ENCODE measurements at places on chromosomes 13 and 19.

DNA sequence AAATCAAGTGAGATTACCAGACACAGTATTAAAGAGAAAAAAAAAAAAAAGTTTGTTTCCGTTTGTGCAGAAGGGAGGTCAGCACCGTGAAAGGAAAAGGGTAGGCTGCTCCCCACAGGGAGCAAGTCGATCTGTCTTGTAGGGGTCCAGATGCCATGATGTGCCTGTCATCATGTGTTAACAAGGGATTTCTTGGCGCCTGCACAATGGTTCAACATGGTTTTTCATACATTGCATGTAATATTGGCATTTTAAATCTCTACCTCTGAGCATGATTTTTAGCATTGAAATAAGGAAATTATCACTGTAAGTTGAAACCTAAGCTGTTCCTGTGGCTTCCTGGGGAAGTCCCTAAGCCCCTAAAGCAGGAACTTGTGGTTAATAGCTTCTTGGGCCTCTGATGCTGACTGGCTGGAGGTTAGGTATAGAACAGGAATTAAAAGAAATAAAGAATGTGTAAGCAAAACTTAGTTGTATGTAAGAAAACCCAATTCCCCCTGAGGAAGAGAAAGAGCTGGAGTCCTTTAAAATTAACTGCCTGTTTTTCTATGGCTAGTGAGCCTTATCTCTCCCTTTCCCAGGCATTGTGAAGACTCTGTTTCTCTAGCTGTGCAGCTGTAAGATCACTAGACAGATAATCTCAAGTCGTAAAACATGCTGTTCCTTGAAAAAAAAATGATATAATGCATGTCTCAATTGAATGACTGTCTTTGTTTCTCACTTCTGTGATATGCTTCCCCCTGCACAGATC lies 7.4 kb upstream of the FCGBP start:
- no peak for DNase-seq

GRCh38 chr19:8389891-8390616 lies at the start of gene RAB11B:
Gene RAB11B, plus strand, starts transcription at chr19:8390360. Its CDS starts 57 bp downstream, at chr19:8390417.
- peak; percentile 100 for DNase-seq

- peak; percentile 98 for DNase-seq
These were observed 107.4 kb upstream of the SLC7A1 start for GRCh38 chr13:29702912-29703351.

DNA sequence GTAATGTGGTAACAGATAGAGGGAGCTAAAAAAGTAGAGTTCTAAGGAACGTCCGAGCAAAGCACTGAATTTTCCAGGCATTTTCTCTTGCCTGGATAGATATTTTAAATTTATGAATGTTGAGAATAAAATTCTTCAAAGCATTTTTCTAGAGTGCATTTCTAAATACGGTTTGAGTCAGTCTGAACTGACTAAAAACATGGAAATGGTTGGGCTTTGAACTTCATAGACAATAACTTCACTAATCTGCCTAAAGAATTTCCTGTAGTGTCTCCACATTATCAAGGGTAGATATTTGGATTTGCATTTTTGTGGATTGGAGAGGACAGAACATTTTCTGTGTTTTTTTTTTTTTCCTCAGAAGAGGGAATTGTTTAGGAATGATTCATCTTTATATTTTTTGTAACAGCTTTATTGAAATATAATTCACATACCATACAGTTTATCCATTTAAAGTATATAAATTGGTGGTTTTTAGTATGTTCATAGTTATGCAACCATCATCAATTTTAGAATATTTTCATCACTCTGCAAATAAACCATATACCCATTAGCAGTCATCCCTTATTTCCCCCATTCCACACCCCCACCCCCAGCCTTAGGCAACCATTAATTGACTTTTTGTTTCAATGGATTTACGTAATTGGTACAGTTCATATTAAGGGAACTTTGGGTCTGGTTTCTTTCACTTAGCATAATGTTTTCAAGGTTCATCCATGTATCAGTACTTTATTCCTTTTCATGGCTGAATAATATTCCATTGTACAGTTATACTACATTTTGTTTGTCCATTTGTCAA lies 20.7 kb downstream of the GARRE1 start:
- no peak for DNase-seq

DNA sequence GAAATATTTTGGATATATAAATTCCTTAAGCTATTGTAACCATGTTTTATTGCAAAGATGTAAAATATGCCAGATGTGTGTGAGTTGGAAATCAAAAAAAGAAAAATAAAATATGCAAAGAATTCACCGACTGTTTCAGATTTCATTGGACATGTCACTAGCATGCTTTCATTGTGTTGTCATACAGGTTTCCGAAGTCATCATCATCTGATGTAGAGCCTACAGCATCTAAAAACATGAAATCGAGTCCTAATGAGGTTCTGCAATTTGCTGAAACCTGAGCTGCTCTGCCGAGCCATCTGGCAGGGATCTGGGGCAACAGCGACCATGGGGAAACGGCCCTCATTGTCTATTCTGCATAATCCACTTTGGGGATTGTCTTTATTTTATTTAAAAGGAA lies 196.1 kb upstream of the MAB21L1 start:
- no peak for DNase-seq

DNA sequence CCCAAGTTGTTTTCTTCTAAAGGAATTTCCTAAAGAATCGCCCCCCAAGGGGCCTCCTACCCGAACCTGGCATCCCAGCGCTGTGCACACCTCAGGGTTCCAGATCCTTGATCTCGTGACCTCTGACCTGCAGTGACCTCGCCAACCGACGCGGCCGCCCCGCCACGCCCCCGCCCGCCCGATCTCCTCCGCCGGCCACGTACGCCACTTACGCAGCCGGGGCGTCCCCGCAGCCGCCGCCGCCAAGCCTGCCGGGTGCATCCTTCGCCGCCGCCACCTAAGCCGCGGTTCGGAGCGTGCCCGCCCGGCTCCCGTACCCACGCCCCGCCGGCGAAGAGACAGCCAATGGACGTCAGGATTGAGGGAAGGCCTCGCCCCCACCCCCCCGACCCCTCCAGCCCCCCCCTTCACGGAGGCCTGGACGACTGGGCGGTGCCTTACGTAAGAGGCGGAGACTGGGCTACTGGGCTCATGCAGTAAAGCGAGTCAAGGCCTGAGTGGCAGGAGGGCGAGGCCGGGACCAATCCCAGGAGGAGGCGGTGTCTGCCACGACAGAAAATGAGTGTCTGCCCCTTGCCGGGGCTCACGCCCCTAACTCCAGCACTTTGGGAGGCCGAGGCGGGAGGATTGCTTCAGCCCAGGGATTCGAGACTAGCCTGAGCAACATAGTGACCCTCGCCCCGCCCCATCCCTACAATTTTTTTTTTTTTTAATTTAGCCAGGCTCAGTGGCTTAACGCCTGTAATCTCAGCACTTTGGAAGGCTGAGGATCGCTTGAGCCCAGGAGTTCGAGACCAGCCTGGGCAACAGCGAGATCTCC lies at the start of gene YIF1B:
YIF1B (minus strand) TSS at position 291 of the 820 bp plus-strand sequence; CDS start at position 261, 30 bp downstream.
- DNase-seq, result peak; percentile 99

DNA sequence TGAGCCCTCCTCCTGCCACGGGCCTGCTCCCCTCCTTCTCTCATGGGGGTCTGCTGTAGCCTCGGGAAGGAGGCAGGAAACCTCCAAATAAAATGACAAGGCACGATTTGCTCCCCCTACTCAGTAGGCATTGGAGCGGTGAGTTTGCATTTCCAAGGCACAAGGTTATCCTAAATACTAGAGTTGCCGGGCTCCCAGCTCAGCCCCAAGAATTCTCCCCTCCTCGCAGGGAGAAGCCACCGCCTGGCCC lies 1.5 kb downstream of the CEBPA start:
- no peak for DNase-seq

GRCh38 chr13:104355041-104355670 lies 1288.9 kb upstream of the SLC10A2 start:
- DNase-seq, result no peak

DNA sequence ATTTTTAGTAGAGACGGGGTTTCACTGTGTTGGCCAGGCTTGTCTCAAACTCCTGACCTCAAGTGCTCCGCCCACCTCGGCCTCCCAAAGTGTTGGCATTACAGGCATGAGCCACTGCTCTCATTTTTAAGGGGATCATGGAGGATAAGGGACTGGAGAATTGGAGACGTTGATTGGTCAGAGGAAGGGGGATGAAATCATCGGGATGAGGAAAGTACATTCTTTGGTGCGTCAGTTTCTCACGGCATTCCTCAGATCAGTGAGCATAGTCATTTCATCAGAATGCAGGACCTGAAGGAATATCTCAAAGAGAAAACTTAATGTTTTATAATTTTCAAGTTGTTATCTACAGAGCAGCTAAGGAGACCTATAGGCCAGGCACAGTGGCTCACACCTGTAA lies 14.0 kb downstream of the ZNF114 start:
- DNase-seq, result no peak

DNA sequence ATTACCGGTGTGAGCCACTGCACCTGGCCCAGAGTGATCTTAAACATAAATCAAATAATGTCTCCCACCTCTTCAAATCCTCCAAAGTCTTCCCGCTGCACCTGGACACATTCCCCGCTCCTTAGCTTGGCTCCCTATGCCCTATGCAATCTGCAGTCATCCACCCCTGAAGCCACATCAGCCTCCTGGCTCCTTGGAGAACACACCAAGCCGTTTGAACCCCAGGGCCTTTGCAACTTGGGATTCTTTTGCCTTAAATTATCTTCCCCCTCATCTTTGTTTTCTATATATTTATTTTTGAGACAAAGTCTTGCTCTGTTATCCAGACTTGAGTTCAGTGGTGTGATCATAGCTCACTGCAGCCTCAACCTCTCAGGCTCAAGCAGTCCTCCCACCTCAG lies 2.7 kb upstream of the DNAAF3 start:
- DNase-seq, result no peak

DNA sequence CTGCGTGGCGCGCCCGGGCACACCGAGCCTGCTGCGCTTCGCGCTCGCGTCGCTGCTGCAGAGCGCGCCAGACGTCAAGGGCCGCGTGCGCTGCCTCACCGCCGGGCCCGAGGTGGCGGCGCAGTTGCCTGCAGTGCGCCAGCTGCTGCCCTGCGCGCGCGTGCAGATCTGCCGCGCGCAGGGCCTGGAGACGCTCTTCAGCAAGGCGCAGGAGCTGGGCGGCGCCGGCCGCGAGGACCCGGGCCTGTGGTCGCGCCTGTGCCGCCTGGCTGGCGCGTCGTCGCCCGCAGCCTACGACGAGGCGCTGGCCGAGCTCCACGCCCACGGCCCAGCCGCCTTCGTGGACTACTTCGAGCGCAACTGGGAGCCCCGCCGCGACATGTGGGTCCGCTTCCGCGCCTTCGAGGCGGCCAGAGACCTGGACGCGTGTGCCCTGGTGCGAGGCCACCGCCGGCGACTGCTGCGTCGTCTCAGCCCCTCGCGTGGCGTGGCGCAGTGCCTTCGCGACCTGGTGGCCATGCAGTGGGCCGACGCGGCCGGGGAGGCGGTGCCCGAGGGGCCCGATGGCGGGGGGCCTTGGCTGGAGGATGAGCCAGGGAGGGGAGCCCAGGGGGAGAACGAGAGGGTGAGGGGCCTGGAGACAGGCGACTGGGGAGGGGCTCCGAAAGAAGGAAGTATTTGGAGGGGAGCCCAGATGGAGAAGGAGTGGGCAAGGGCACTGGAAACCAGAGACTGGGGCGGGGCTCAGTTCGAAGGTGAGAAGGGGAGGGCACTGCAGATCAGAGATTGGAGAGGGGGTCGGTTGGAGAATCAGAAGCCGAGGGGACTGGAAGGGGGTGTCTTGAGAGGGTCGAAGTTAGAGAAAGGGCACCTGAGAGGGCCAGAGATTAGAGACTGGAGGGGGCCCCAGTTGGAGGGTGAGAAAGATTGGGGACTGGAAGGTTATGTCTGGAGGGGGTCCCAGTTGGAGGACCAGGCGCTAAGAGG lies 24.7 kb downstream of the ZSWIM9 start:
- DNase-seq, result no peak

DNA sequence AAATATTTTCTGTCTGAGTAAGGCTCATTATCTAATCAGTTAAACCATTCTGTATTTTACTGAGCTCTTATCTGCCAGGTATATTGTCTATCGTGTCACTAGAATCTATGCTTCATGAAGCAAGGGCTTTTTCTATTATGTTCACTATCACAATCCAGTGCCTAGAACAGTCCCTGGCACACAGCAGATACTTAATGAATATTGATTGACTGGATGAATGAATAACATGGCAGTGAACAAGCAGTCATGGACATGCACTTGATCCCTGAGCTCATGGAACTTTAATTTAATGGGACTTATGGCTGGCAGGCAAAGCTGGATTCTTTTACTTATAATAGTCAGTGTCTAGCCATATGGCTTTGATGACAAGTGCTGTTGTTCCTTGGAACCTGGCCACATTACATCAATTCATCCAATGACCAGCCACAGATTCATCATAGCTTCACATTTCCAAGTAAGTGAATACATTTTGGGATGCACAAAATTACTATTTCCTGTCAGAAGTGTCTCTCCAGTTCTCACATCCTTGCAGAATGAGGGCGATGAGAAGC lies 214.8 kb downstream of the COG6 start:
- no peak for DNase-seq

DNA sequence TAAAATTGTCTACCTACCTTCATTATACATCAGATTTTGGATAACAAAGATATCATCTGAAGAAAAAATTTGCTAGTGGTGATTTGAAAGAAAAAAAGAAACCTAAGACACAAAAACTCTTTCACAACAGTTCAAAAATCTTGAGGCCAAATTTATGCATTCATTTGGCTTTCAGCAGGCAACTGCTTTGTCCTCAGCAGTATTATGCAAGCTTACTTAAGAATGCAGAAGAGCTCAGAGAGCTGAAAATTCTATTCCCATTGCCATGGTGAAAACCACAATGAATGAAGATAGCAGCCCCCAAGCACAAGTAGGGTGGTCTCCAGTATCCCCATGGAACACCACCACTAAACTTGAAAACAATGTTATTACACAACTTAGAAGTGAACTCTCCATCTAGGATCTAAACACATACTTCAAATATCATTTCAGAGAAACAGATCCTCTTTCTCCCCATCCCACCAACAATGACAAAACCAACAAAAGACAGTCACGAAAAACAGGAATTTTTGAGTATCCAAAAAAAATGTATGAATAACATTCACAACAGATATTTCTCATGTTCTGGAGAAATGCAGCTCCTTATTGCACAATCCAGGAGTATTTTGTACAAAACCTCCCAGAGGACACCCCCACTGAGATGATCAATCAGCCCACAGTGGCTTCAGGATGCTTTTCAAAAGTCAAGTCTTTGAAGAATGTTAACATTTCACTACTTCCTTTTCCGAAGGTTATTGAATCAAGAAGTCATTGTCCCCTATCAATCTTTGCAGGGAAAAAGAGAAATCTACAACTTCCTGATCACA lies 192.7 kb downstream of the LHFPL6 start:
- DNase-seq, result no peak

- no peak for DNase-seq
These were observed 29.4 kb downstream of the NLRP2 start for GRCh38 chr19:54995561-54995960.

GRCh38 chr19:53826876-53827275 lies 2.8 kb upstream of the NLRP12 start:
- DNase-seq, result no peak
